ENCODE measurements at places on chromosomes 3 and 15. TPM values are rescaled to one million over a fixed set of nuclear protein-coding genes. Genes with fewer than 3 reads are reported as not detected.

Gene COLQ
- total RNA-seq, result 0.42 TPM

Gene EPB42
- not detected for total RNA-seq

Gene ALDH1L1
- total RNA-seq, result not detected

Gene SETD5
- 214 TPM for total RNA-seq

Gene SAXO2
- total RNA-seq, result 6.6 TPM

Data from OCI-LY7 (cell line).